Upper lobe of left lung (tissue), 6 donors: ENCODE measurements at places on chromosomes 1 and 21. TPM values are rescaled to one million over a fixed set of nuclear protein-coding genes. Genes with fewer than 3 reads are reported as not detected.

The TMEM52 gene
- 3.4 TPM for total RNA-seq

The BNIPL gene
- total RNA-seq = 13.8 TPM

The EBNA1BP2 gene
- 72.8 TPM for total RNA-seq

The LIN28A gene
- total RNA-seq = 1.2 TPM

The DMBX1 gene
- total RNA-seq = not detected

The SELP gene
- total RNA-seq = 9.3 TPM

The PALMD gene
- total RNA-seq = 11.0 TPM

The DCDC2B gene
- total RNA-seq = 0.11 TPM

The PROK1 gene
- total RNA-seq = not detected

The PIK3R3 gene
- 43.7 TPM for total RNA-seq

The ZBTB8A gene
- total RNA-seq = 12.0 TPM

The CELA2B gene
- total RNA-seq = 0.91 TPM

The PM20D1 gene
- total RNA-seq = not detected

The KLF17 gene
- 0.37 TPM for total RNA-seq

The ADIPOR1 gene
- total RNA-seq = 57.6 TPM

The PTPN22 gene
- 7.0 TPM for total RNA-seq

The CSF1 gene
- total RNA-seq = 37.9 TPM

The DNAJC28 gene
- 1.0 TPM for total RNA-seq

The VCAM1 gene
- 3.8 TPM for total RNA-seq

The SZT2 gene
- 60.1 TPM for total RNA-seq

The SLC27A3 gene
- 247 TPM for total RNA-seq

The ILDR2 gene
- 1.3 TPM for total RNA-seq

The GALNT2 gene
- 54.5 TPM for total RNA-seq

The ACBD6 gene
- total RNA-seq = 24.9 TPM

The ZNF683 gene
- 1.3 TPM for total RNA-seq

The ITLN2 gene
- 24.7 TPM for total RNA-seq

The KIAA0040 gene
- 52.0 TPM for total RNA-seq

The CYP4A22 gene
- 1.8 TPM for total RNA-seq

The EIF2D gene
- 43.9 TPM for total RNA-seq

The EDEM3 gene
- 30.4 TPM for total RNA-seq

The SLC44A5 gene
- total RNA-seq = not detected

The LCE1B gene
- not detected for total RNA-seq

The CRYZ gene
- total RNA-seq = 11.5 TPM

The NENF gene
- 48.6 TPM for total RNA-seq

The ACP6 gene
- total RNA-seq = 17.2 TPM

The TMEM269 gene
- total RNA-seq = 2.1 TPM

The HHIPL2 gene
- total RNA-seq = not detected

The IRF6 gene
- 36.3 TPM for total RNA-seq

The LYST gene
- total RNA-seq = 55.3 TPM

The FAM177B gene
- total RNA-seq = not detected

The FCRL6 gene
- 3.0 TPM for total RNA-seq

The REN gene
- total RNA-seq = not detected

The S100A6 gene
- 655 TPM for total RNA-seq

The SRGAP2B gene
- 33.2 TPM for total RNA-seq

The F5 gene
- 2.0 TPM for total RNA-seq

The S100A7 gene
- not detected for total RNA-seq

The TNFRSF1B gene
- total RNA-seq = 28.3 TPM

The ARHGEF10L gene
- 48.6 TPM for total RNA-seq

The FAM43B gene
- not detected for total RNA-seq

The CYP4B1 gene
- total RNA-seq = 641 TPM

The COL16A1 gene
- total RNA-seq = 23.7 TPM

The ASTN1 gene
- not detected for total RNA-seq

The LENEP gene
- total RNA-seq = 0.57 TPM

The TYW3 gene
- total RNA-seq = 17.6 TPM

The NBPF10 gene
- 10.5 TPM for total RNA-seq

The PRAMEF12 gene
- not detected for total RNA-seq

The KMO gene
- total RNA-seq = 19.9 TPM

The KRTAP13-2 gene
- not detected for total RNA-seq

The KCNC4 gene
- 4.2 TPM for total RNA-seq
